Stimulated activated CD4-positive, alpha-beta T cell treated with anti-CD3 and anti-CD28 coated beads, TNF-alpha, amount 100 ng/mL, for 1 hour (primary cell): ENCODE measurements at places on chromosomes 12 and 14.
A peak's percentile ranks its signal among the peaks of the same experiment; 100 is the strongest.

GRCh38 chr14:73786636-73787485, 64.8 kb upstream of the PTGR2 start:
- peak; percentile 37 for DNase-seq

GRCh38 chr12:121776190-121777098, 17.0 kb downstream of the RHOF start:
- peak; percentile 72 for DNase-seq

- no peak for DNase-seq
These were observed 50.5 kb downstream of the PCNX1 start for GRCh38 chr14:70957710-70958109.

GRCh38 chr12:115308918-115309317, 624.9 kb upstream of the TBX3 start:
- DNase-seq, result no peak

- DNase-seq, result no peak
These were observed 105.8 kb downstream of the DIO2 start for GRCh38 chr14:80105488-80105994.

GRCh38 chr14:25042362-25043299, 7.3 kb downstream of the STXBP6 start:
- no peak for DNase-seq
